ENCODE measurements at places on chromosomes 4 and X.

GRCh38 chr4:31023742-31024141, 303.6 kb downstream of the PCDH7 start:
- DNase-seq: no peak

DNA sequence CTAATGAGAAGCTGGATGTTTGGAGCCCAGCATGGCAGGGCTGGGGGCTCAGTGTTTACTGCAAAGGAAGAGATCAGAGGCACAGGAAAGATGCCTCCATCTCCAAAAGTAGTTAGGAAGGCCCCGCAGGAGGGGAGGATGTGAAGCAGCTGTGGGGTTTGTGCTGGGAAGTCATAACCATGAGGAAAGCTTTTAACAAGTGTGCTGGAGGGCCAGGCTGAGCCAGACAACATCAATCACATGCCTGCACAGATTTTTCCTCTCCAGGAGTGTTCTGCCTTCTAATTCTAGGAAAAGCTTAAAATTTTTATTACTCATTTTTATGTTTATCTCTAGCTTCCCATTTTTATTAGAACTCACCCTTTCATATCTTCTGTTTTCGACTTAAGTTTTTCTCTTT, 65.4 kb downstream of the GPR82 start:
- DNase-seq: no peak

GRCh38 chrX:136819031-136819703, 38.4 kb upstream of the ARHGEF6 start:
- DNase-seq: no peak

GRCh38 chrX:133555782-133556458, 140.6 kb upstream of the GPC4 start:
- no peak for DNase-seq

- DNase-seq: no peak
Measured at GRCh38 chr4:75678965-75679364, 5.8 kb upstream of the G3BP2 start.

DNA sequence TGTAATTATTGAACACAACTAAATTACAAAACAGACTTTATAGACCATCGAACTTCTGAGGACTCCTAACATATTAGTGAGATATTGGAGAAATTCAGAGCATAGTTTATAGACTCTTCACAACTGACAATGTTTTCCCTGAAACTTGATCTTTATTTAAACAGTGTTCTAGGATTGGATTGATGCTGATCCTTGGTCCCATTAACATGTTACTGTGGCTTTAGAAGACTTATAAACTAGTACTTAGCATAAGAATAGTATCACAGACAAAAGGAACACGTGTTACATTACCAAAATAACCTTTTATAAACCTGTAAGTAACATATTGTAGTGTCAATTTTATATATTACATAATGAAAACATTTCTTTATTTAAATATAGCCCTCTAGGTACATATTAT, 689.6 kb downstream of the CCSER1 start:
- no peak for DNase-seq

DNA sequence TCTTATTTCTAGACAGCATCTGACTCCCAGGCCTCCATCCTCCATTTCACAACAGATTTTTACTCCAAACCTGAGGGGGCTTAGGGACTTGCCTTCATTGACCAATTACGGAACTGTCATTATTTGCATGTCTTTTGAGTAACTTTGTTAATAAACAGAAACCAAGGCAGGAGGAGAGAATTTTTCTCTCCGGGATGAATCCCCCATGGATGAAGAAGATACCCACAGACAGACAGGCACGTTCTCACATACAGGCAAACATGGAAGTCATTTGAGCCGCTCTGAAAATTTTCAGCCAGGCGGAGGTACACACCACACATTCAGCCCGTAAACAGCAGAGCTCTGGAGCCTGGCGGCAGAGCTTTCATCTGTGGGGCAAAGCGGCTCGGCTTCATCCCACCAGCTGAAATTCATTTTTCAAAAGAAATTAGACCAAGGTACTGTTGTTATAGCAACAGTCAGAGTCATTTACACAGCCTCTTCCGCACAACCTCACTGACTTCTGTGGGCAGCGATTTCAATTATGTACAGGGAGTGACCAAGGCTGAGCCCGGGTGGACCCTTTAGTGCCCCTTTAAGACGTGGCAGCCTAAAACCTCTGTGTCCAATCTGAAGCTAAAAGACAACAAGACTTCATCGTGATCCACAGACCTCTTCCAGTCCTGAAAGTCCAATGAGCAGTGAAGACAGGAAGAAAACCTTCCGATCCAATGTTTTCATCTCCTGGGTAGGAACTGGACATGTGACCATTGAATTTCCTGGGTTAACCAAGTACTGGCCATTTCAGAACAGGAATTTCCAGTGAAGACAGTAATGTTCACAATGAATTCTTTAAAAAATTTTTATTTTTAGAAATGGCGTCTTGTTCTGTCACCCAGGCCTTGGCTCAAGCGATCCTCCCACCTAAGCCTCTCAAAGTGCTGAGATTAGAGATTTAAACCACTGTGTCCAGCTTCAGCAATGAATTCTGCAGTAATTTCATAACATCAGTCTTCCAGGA, 237.0 kb downstream of the MGST2 start:
- DNase-seq: no peak

GRCh38 chrX:2432298-2432863, 68.4 kb downstream of the DHRSX start:
- no peak for DNase-seq

GRCh38 chr4:38803833-38804653, 548 bp downstream of the TLR1 start:
- DNase-seq: peak; percentile 61

DNA sequence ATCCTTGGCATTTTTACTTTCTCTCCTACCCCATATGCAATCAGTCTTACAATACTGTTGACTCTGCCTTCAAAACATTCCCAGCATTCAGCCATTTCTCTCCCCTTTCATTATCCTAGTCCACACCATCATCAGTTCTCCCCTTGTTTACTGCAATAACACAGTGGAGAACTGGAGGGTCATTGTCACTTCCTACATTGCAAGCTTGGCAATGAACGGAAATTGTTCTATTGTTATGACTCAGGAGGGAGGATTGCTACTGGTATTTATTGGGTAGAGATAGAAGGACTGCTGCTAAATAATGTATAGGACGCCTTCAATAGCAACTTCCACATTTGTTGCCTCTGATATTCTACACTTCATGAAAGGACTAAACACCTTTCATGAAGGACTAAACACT, 231.8 kb downstream of the BANK1 start:
- no peak for DNase-seq

GRCh38 chrX:31219174-31219573, 147.3 kb upstream of the FTHL17 start:
- DNase-seq: no peak

GRCh38 chr4:8556341-8557150, 23.6 kb upstream of the GPR78 start:
- no peak for DNase-seq

DNA sequence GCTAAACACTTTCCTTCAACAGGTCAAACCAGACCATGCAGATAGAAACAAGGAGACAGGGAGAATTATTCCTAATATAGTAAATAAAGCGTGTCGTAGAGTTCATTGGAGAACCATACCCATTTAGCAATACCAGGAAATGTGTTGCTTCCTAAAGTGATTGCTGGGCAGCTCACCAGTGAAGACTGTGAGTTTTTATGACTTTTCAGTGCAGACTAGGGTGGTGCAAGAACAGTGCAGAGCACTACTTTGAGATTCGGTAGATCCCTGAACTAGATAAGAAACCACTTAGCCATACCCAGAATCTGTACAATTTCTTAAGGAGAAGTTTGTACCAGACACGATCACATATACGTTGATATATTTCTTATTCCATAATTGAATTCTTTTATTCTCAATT, 87.4 kb downstream of the EMCN start:
- no peak for DNase-seq

DNA sequence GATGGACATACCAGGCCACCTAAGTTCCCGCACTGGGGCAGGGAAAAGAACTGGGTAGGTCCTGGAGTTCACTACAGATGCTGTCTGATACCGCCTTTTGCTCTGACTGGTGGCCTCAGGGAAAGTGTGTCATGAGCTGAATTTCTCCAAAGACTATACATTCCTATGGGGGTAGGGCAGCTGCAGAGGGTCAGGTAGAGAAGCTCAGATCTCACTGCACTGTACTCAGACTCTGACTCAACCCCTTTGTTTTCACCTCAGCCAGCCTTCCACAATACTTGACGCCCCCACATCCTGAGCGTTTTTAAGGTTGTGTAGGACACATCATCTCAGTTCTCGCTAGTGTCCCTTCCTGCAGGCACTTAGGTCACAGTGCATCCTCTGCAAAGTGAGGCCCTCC, 7.8 kb downstream of the GATB start:
- DNase-seq: peak; percentile 52

DNA sequence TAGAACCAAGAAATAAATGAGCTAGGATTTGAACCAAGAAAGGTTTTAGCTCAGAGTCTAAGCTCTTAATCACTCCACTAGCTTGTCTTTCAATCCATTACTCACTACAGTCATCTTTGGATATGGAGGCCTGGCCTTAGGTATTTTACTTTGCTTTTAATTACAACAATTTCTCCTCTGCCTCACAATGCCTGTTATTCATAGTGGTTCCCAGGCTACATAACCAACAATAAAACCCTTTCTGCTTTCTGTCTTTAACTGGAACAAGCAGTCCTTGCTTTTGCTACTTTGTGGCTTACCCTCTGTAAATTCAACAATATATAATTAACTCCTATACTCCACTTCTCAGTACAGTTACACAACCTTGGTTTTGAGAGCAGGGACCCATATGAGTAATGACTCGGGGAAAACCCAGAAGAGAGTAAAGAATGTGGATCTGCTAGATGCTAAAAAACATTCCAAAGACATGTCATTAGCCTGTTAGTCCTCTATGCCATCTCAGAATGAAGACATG, 94.7 kb upstream of the NAP1L5 start:
- no peak for DNase-seq

GRCh38 chrX:119617517-119618164, 11.4 kb upstream of the NKRF start:
- no peak for DNase-seq

- peak; percentile 36 for DNase-seq
Measured at GRCh38 chr4:100848841-100849240, 331.0 kb upstream of the EMCN start.

DNA sequence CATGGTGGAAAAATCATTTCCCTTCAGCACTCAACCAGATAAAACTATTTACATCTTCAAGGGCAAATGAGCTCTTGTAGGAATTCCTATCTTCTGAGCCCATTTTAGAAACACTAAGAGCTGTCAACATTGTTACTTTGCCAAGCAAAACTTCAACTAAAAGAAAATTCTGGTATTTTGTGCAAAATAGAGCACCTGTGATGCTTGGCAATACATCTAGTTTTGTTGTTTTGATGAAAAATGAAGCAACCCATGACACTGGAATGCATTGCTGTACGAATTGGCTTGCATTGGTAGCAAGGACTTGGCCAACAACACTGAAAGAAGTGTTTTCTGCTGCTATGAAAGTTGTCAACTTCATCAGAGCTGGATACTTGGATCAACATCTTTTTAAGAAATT, 194.4 kb downstream of the COX18 start:
- DNase-seq: no peak

DNA sequence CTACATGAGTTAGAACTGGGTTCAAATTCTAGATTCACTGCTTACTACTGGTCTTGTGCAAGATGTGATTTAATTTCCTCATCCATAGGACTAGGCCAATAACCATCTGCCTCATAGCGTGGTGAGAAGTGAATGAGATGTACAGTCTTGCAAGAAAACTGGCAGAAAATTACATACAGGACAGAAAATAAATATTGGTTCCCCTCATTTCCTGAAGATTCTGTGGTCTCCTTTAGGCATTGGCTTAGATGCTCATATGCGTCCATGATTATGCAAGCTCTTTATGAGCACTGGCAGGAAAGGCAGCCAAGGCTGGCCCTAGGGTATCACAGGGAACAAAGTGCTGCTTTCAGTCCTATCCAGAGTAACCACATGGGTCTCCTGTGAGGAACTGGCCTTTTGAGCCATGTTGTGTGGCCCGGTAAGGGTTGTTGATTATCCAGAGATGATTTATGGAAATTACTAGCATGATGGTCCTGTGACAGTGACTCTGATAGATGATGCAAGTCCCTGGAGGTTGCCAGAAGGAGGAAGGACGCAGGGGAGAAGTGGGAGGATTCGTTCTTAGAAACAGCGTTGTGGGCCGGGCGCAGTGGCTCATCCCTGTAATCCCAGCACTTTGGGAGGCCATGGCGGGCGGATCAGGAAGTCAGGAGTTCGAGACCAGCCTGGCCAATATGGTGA, 9.9 kb upstream of the MOB1B start:
- no peak for DNase-seq

GRCh38 chr4:100907465-100908454, 389.9 kb upstream of the EMCN start:
- DNase-seq: no peak

- DNase-seq: no peak
Measured at GRCh38 chrX:124476562-124476961, 130.2 kb downstream of the SH2D1A start.

DNA sequence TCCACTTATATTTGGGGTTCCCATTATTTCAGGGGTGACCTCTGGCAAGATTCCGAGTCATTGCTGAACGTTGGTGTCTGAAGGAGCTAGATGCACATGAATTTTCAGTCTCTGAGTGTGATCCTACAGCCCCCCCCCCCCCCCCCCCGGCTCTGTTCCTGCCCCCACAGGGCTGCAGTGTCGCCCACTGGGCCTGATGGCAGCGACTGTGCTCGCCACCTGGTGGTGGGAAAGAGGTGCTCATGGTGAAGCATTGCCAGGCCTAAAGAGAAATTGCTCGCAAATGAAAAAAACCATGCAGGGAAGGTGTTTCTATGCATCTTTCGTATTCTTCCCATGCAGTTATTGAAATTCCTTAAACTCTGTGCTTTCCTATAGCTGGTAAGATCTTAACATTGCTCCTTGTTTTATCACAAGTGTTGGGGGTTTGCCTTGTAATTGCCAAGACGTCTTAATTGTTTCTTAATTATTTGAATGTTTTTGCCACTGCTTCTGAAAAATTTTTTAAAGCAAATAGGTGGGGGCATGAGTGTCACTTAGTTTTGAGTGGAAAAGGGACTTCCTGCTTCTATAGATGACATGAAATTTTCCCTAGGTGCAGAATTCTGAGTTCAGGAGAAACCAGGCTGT, 63.2 kb downstream of the CLDN22 start:
- peak; percentile 54 for DNase-seq

DNA sequence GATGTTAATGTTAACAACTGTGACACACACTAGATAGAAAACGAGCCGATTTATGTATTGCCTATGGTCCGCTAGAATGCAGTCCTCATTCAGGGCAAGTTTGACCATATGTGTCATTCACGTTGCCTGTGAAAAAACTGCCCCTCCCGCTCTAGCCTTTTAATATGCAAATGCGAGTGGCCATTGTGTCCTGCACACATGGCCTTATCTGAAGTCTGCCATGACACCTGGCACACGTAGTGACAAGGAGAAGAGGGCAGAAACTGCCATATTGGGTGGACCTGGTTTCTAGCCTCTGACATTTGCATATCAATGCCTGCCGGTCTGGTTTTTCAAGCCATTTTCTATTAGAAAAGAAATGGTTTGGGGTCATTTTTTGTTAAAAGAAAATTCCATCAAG, 303.3 kb upstream of the TECRL start:
- DNase-seq: no peak

GRCh38 chr4:120691536-120691935, 231.0 kb downstream of the PRDM5 start:
- no peak for DNase-seq

GRCh38 chr4:80393970-80394250, 58.4 kb downstream of the CFAP299 start:
- no peak for DNase-seq
